Stimulated activated CD4-positive, alpha-beta T cell treated with anti-CD3 and anti-CD28 coated beads, Interleukin-1b, Interleukin-23, amount 100 ng/mL, for 48 hours (primary cell): ENCODE measurements at places on chromosomes 6 and 20.

DNA sequence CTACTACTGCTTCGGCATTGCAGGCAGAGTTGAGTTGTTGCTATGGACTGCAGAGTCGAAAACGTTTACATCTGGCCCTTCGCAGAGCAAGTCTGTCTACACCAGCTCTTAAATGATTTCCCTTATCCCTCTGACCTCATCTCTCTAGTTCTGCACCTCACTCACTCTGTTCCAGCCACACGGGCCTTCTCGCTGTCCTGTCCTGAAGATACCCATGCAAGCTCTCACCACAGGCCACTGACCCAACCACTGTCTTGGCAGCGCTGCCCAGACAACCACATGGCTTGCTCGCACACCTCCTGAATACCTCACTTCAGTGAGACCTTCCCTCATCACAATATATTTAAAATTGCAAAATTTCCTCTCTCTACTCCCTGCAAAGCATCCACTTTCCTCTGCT is 31.4 kb downstream of the B4GALT5 start:
- DNase-seq: no peak

- DNase-seq: peak; percentile 27
Measured at GRCh38 chr6:108966855-108967755, 118.9 kb downstream of the ARMC2 start.

- DNase-seq: no peak
Measured at GRCh38 chr6:12467706-12468670, 177.8 kb downstream of the EDN1 start.

DNA sequence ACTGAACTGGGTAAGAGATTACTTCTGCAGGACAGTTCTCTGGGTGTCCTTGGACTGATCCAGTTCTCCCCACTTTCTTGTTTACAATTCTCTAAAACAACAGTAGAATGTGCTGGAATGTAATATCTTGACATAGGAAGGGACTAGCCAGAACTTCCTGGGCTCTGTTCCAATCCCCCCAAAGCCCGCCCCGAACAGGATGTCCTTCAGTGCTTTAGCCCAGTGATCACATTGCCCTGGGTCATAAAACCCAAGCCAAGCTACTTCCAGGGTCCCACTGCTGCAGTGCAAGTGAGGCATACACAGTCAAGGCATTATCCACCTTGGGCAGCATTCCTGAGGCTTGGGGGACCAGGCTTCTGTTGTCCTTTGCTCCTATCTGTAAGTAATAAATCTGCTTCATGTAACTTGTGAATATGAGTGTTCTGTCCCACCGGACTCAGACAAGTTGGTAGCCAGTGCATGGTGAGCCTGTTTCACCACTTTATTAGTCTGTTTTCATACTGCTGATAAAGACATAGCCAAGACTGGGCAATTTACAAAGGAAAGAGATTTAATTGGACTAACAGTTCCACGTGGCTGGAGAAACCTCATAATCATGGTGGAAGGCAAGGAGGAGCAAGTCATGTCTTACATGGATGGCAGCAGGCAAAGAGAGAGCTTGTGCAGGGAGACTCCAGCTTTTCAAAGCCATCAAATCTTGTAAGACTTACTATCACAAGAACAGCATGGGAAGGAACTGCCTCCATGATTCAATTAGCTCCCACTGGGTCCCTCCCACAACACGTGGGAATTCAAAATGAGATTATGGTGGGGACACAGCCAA is 23.5 kb downstream of the FITM2 start:
- no peak for DNase-seq

DNA sequence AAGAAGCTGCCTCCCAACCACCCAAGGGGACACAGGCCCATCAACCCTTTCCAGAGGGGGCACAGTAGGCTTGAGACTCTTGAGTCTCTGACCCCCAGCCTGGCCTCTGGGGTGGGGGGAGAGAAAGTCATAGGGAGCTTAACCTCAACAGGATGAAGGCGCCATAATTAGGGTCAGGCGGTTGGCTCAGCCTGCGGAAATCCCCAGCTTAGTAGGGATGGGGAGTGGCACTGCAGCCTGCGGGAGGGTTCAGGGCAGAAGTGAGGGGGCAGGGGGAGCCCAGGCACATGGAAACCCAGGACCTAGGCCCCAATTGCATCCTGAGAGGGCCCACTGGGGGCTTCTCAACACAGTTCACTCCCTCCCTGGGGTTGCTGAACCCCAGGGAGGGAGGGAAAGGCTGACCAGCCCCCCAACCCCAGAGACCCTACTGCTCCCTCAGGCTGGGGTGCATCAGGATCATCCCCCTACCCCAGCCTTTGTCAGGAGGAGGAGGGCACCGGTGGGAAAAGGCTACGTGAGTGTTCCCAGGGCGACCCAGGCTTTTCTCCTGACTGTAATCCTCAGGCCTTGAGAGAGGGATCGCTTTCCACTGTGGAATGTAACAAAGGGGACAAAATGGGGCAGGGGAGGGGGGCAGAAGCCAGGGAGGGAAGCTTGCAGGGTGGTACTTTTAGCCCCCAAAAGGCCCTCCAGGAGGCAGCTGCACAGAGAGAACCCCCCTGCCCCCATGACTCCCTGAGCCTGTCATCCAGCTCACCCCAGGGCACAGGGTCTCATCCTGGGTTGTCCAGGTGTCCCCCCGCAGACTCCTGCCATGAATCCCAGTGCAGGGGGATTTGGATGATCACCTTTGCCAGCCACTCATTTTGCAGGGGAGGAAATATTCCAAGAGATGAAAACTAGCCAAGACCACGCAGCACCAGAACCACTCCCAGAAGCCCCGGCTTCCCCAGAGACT is 46.4 kb downstream of the MRPL14 start:
- no peak for DNase-seq

GRCh38 chr6:139981066-139981624 is 606.7 kb upstream of the CITED2 start:
- DNase-seq: no peak

DNA sequence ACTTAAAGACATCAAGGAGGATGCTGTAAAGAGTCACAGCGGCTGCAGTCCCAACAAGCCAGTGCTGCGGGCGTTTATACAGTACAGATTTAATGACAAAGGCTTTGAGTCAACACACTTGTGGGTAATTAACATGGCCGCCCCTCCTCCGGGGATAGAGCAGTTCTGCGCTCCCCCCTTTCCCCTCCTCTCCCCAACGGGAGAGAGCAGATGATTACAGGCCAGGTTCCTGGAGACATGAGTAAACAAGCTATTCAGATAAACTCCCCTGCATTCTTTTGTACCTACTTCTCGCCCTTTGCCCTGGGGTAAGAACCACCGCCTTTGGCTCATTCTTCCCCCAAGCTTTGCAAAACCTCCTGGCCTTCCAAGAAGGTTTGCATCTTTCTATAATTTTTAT is 23.6 kb upstream of the FABP7 start:
- no peak for DNase-seq

DNA sequence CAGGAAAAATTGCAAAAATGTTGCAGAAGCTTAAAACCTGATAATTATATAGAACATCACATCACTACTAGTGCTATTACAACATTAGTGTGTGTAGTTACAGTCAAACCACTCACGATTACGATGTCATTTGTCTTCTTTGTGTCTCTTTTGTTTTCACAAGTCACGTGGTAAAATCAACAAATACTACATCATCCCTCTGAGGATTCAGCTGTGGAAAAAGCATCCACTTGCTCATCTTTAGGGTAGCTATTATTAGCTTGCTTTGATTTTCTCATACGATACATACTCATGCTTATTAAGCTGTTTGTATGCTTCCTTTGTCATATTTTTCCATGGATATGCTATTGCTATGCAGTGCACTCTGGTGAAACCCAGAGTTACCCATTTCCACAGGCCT is 22.2 kb upstream of the ATXN1 start:
- DNase-seq: no peak

GRCh38 chr20:24685736-24686135 is 216.3 kb downstream of the SYNDIG1 start:
- no peak for DNase-seq

- DNase-seq: no peak
Measured at GRCh38 chr6:8526624-8527023, 91.3 kb upstream of the SLC35B3 start.

GRCh38 chr6:75150685-75151412 is 55.0 kb downstream of the COL12A1 start:
- no peak for DNase-seq

DNA sequence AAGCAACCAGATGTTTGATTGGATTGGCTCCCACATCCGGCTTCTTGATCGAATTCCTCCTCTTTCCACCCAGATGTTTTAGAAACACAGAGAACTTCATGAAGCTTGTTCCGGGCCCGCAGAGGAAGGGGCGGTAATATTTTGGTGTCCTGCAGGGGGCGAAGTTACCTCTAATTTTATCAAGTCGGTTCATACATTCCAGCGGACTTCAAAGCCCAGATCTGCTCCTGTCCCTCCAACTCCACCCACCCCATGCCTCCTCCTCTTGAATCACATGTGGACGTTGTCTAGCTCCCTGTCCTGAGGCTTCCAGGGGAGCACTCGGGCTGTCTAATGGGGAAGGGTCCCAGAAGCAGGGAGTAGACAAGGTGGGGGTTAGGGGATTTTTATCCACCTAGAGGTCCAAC is 2.9 kb upstream of the BMP6 start:
- DNase-seq: peak; percentile 61
